ENCODE measurements at places on chromosomes 1 and 21. TPM values are rescaled to one million over a fixed set of nuclear protein-coding genes. Genes with fewer than 3 reads are reported as not detected.

PLCH2 gene
- total RNA-seq = 0.16 TPM

PIGR gene
- total RNA-seq = not detected

CD1D gene
- 0.09 TPM for total RNA-seq

AGT gene
- total RNA-seq = 5.7 TPM

MASP2 gene
- total RNA-seq = not detected

WDR47 gene
- 12.5 TPM for total RNA-seq

CDCA8 gene
- 0.26 TPM for total RNA-seq

KRTAP11-1 gene
- total RNA-seq = not detected

NBPF26 gene
- total RNA-seq = 27.6 TPM

RHCE gene
- 1.6 TPM for total RNA-seq

OR2L5 gene
- total RNA-seq = not detected
